DND-41 (cell line): ENCODE measurements at places on chromosomes 5 and 9.

DNA sequence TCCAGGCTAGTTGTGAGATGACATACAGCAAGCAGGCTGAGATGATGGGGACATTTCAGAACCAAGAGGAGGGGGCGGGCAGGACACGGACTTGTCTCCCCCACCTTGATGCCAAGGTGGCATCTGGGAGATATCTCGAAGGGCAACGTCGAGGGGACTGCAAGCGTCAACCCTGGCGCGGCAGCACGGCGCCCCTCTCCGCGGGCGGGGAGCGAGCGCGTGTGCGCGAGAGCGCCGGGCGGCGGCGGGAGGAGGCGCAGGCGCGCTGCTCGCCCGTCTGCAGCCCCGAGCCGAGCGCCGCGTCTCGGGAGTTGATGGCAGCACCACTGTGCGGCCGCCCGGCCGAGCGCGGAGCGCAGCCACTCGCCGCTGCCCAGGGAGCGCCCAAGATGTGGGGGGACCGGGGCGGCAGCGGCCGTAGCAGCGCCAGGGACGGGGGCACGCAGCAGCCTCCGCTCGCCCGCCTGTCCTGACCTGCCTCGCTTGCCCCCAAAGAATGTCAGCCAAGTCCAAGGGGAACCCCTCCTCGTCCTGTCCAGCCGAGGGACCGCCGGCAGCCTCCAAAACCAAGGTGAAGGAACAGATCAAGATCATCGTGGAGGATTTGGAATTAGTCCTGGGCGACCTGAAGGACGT is at the start of gene PRR16:
PRR16 (plus strand) TSS at position 310 of the 636 bp plus-strand sequence.
- no peak for DNase-seq

- no peak for DNase-seq
Measured at GRCh38 chr9:76917299-76917698, 11.4 kb upstream of the PRUNE2 start.

- DNase-seq: no peak
Measured at GRCh38 chr5:122102825-122103224, 24.8 kb upstream of the LOX start.

DNA sequence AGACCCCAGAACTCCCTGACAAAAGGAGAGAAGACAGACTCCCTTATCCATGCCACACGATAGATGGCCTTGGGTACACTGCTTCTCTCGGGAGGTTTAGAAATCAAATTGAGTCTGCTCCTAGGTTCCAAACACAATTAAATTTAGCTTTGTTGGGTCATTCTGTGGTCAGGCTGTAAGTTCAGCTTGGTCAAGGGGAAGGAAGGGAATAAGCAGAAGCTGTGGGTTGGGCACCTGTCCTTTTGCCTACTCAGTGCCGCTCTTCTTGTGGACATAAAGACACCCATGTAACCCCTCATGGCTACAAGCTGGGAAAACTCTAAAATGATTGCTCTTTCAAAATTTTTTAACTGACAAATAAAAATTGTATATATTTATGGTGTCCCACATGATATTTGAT is 19.1 kb upstream of the AK3 start:
- DNase-seq: no peak

- DNase-seq: no peak
Measured at GRCh38 chr9:80218328-80218727, 646.6 kb downstream of the TLE4 start.

DNA sequence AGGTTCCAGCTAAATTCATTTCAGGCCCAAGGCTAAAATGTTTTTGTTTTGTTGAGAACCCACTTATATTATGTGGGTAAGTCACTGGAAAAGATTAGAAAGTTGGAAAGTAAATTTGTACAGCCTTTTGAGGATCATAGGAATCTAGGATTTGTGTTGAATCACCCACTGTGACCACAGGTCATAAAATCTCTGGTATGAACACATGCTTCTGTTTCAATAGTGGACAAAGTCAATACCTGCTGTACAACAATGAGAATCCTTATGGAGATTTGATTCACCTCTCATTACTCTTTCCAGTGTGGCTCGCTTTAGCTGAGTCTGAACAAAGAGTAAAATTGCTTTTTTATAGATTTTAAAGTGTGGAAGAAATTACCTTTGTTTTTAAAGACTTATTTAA is 369.5 kb downstream of the TMEM167A start:
- no peak for DNase-seq

- peak; percentile 86 for DNase-seq
Measured at GRCh38 chr9:16207161-16207560, 654.3 kb downstream of the CCDC171 start.

GRCh38 chr9:130344366-130344765 is 78.8 kb downstream of the HMCN2 start:
- DNase-seq: no peak

GRCh38 chr9:114231719-114232449 is 76.5 kb downstream of the COL27A1 start:
- DNase-seq: no peak

DNA sequence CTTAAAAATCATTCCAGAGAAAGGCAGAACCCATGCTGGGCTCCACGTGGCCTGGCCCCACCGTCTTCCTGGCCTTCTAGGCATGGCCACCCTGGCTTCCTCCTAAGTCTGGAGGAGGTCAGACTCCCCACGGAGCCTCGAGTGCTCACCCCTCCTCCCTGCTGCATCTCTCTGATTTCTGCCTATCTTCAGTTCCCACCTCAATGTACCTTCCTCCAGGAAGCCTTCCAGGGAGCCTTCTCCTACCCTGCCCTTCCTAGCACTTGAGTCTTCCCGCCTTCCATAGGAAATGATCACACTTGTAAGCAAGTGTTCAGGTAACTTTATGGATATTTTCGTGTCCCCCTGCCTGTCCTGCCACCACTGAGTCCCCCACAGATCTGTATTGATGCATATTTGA is 92.0 kb downstream of the MVB12B start:
- DNase-seq: no peak

- no peak for DNase-seq
Measured at GRCh38 chr5:93577854-93578812, 2.9 kb downstream of the NR2F1-AS1 start.

GRCh38 chr5:125198270-125198974 is 452.0 kb upstream of the ZNF608 start:
- peak; percentile 53 for DNase-seq

GRCh38 chr5:75130818-75131349 is 78.5 kb upstream of the GCNT4 start:
- no peak for DNase-seq

GRCh38 chr9:79129865-79130480 is 441.8 kb upstream of the TLE4 start:
- DNase-seq: peak; percentile 28

DNA sequence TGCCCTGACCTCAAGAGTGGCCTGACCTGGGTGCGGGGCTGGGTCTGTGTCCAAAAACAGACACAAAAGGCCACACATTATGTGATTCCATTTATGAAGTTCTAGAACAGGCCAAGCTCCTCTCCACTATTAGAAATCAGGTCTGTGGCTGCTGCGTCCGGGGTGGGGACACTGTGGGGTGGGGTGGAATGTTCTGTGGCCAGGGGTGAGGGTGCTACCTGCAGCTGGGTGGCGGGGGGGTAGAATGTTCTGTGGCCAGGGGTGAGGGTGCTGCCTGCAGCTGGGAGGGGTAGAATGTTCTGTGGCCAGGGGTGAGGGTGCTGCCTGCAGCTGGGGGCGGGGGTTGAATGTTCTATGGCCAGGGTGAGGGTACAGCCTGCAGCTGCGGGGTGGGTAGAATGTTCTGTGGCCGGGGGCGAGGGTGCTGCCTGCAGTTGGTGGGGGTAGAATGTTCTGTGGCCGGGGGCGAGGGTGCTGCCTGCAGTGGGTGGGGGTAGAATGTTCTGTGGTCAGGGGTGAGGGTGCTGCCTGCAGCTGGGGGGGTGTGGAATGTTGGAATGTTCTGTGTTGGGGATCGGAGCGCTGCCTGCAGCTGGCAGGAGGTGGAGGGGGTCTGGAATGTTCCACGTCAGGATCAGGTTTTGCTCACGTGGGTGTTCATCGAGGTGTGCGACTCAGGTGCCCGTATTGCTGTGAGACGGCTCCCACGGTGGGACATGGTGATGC is 8.3 kb downstream of the LCN12 start:
- DNase-seq: no peak

- DNase-seq: no peak
Measured at GRCh38 chr9:132554755-132555154, 27.7 kb upstream of the BARHL1 start.

DNA sequence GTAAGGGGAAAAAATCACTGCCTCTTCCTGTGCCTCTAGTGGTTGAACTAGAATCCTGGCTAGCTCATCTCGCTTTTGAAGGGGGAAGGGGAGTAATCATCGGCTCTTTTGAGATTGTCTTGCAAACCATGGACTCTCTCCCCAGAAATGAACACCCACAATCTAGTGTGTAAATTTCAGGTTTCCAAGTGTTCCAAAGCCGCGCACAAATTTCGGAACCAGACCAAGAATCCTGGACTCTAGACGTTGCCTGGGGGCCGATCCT is 4.9 kb upstream of the FOXE1 start:
- DNase-seq: no peak

DNA sequence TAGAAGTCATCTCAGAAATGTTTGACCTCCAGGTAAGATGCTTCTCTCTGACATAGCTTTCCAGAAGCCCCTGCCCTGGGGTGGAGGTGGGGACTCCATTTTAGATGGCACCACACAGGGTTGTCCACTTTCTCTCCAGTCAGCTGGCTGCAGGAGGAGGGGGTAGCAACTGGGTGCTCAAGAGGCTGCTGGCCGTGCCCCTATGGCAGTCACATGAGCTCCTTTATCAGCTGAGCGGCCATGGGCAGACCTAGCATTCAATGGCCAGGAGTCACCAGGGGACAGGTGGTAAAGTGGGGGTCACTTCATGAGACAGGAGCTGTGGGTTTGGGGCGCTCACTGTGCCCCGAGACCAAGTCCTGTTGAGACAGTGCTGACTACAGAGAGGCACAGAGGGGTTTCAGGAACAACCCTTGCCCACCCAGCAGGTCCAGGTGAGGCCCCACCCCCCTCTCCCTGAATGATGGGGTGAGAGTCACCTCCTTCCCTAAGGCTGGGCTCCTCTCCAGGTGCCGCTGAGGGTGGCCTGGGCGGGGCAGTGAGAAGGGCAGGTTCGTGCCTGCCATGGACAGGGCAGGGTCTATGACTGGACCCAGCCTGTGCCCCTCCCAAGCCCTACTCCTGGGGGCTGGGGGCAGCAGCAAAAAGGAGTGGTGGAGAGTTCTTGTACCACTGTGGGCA is 642 bp downstream of the CSF2 start:
- DNase-seq: no peak

DNA sequence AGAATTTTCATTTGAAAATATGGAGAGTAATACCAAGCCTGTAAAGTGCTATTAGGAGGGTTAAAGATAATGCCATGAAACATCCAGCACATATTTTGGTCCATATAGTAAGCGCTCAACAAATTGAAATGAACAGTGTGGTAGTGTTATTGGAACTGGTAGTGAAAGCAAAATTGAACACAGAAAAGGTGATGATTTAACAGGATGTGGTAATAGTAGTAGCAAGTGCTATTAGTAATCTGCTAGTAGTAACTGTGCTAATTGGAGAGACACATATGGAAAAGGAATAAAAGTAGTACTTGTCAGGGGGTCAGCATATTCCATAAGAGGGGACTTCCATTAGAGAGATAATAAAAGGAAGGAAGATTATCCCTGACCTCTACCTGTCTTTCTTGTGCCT is 187.3 kb downstream of the HTR1A start:
- no peak for DNase-seq

GRCh38 chr5:31404325-31404724 is 127.6 kb downstream of the DROSHA start:
- DNase-seq: no peak

- no peak for DNase-seq
Measured at GRCh38 chr5:87769157-87769556, 356.4 kb upstream of the CCNH start.

GRCh38 chr5:140106805-140107311 is 7.1 kb upstream of the PURA start:
- no peak for DNase-seq

GRCh38 chr9:89807682-89808075 is 202.9 kb downstream of the GADD45G start:
- no peak for DNase-seq

- DNase-seq: no peak
Measured at GRCh38 chr9:98929895-98930341, 13.8 kb upstream of the COL15A1 start.

GRCh38 chr9:122088880-122089706 is 4.0 kb downstream of the TTLL11 start:
- no peak for DNase-seq

- no peak for DNase-seq
Measured at GRCh38 chr9:134689321-134690181, 47.9 kb downstream of the COL5A1 start.

DNA sequence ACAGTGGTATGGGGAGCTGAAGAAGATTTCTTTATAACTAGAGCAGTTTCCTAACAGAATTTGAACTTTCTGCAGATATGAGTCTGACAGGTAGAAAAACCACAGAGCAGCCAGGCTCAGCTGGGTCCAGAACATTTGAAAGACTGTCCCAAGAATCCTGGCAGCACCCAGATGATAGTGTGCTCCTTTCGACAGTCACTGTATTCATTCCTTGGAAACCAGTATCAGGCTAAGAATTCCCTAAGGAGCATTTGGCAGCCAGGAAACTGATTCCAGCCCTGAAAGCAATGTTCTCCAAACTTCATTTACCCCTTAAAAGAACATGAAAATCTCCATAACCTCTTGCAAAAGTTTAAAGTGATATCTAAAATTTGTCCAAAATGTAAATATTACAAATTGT is 123.0 kb upstream of the MTAP start:
- no peak for DNase-seq

DNA sequence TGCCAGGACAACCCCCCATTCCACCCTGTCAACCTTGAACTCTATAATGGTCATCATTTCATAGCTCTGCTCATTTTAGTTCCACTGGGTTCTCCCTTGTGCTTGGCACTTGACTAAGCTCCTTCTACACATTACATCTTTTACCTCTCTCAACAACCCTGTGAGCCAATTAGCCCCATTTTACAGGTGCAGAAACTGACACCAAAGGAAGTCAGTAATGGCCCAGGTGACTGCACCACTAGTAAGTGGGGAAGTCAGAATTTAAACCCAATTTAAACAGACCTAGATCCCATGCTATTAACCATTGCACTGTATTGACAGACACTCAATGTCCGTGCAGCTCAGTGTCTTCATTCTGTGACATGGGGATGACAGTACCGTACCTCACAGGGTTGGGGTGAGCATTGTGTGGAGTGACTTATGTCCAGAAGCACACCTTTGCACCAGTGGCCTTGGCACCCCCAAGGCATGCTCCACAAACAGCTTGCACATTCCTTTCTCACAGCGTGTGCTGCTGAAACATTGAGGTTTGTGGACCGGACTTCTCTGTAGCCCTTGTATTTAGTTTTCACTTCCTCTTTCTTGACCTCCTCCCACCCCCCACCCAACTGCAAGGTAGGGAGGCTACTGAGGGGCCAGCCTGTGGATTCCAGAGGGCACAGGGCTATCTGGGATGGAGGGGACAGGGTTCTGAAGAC is 23.1 kb downstream of the IRF1 start:
- DNase-seq: peak; percentile 46
